NCI-H446 treated with DMSO at 0.1 percent for 48 hours (cell line): ENCODE measurements at places on chromosomes 2 and 18.
A peak's percentile ranks its signal among the peaks of the same experiment; 100 is the strongest.

DNA sequence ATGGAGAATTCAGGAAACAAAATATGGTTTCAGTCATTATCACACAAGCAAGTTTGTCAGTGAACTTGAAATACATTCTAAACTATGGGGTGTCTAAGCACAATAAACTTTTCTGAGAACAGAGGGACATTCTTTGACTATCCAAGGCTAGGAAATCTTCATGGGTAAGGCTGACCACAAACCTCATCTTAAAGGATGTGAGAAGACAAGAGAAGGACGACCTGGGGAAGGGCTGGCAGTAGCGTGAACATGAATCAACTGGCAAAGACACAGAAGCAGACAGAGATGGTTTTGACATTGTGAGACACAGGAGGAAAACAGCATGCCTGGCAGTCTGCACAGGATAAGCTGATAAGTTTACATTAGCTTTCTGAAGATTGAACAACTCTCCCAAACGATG lies 752.4 kb upstream of the SLC8A1 start:
- no peak for DNase-seq

- DNase-seq, result no peak
Measured at GRCh38 chr18:22024924-22025323, 144.5 kb upstream of the GATA6 start.

GRCh38 chr2:138447889-138448570 lies 53.5 kb upstream of the SPOPL start:
- DNase-seq, result no peak

- DNase-seq, result no peak
Measured at GRCh38 chr2:39954346-39954745, 175.3 kb upstream of the THUMPD2 start.

GRCh38 chr18:2889761-2890192 lies 43.0 kb downstream of the EMILIN2 start:
- DNase-seq, result no peak

GRCh38 chr2:177817300-177817699 lies 255.3 kb downstream of the PDE11A start:
- peak; percentile 18 for DNase-seq

- no peak for DNase-seq
Measured at GRCh38 chr2:16058747-16059358, 118.5 kb downstream of the MYCN start.

DNA sequence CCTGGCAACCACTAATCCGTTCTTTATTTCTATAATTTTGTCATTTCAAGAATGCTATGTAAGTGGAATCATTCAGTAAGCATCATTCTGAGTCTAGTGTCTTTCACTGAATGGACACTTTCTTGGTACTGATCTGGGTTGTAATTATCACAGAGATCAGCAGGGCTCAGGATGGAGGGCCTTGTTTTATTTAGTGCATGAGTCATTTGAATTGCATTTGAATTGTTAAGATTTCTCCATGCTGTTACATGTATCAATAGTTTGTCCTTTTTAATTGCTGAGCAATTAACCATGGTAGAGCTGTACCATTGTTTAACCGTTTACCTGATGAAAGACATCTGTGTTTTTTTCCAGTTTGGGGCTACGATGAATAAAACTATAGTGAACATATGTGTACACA lies 256.4 kb downstream of the THSD7B start:
- no peak for DNase-seq

- DNase-seq, result no peak
Measured at GRCh38 chr18:37673671-37674070, 108.1 kb upstream of the CELF4 start.

DNA sequence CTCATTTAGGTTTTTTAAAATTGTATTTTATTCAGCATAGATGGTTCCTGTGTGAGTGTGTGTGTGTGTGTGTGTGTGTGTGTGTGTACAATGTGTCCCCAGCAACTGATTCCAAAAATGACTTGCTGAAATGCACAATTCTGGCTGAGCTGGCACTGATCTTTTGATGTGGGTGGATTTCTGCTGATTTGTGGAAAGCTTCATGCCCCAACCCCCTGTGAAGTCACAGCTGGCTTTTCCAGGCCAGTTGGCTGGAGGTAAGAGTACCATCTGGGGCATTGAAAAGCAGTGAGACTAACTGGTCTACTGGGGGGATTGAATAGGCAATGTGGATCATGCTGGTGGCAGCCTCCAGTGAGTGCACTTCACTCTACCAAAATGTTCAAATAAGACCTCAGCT lies 187.2 kb downstream of the LRRTM1 start:
- DNase-seq, result no peak

- no peak for DNase-seq
Measured at GRCh38 chr2:223884399-223884798, 47.0 kb upstream of the AP1S3 start.

DNA sequence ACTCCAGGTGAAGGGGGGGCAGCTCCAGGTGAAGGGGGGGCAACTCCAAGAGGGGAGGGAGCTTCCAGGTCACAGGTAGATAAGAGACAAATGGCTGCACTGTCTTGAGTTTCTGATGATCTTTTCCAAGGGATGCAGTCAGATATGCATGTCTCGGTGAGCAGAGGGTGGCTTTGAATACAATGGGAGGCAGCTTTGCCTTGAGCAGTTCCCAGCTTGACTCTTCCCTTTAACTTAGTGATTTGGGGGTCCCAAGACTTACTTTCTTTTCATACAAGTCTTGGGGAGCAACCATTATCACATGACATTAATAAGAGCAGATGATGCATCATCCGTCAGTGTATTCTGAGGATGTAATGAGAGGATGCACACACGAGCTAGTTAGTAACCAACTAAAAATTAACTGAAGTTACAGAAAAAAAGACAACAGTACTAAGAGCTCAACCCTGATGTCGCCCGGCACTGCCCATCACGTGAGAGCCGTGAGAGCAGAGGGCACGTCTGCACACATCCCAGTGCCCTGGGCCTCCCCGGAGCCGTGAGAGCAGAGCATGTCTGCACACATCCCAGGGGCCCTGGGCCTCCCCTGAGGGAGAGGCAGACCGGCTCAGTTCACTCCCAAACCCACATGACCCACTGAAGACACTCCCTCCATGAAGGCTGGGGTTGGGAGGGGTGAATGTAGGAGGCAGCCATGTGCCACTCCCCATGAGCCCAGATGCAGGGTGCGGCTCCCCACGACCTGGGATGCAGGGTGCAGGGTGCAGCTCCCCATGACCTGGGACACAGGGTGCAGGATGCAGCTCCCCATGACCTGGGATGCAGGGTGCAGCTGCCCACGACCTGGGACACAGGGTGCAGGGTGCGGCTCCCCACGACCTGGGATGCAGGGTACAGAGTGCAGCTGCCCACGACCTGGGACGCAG lies 39.4 kb downstream of the PXDN start:
- DNase-seq, result no peak
